Common myeloid progenitor, CD34-positive (primary cell): ENCODE measurements at places on chromosomes 11 and 22.
A peak's percentile ranks its signal among the peaks of the same experiment; 100 is the strongest.

GRCh38 chr11:64971421-64972233 is at the start of gene MAJIN:
TSS of gene MAJIN (minus strand) at chr11:64972108. CDS start at chr11:64959405, 12,703 bp downstream.
- DNase-seq = peak; percentile 79

DNA sequence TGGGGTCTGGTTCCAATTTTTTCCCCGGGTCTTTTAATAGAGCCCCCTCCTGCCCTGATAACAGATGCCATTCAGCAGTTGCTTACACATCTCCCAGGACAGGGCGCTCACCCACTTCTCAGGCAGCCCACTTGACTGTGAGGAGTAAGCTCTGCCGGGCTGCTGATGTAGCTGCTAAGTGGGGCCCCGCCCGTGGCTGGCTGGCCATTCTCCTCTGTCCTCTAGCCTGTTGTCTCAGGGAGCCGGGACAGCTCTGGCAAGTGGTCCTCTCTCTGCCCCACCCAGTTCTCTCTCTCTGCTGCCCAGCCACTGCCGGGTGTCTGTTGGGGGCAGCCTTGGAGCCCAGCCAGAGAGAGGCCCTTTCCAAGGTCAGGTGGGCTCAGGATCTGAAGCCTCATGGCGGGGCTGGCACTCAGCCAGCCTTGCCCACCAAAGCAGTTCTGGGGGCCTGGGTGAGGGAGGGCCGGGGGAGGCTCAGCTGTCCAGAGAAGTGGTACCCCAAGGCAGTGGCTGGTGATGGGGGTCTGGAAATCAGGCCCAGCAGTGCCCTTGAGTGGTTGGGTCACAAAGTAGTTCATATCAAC is 8.9 kb downstream of the KCNJ4 start:
- no peak for DNase-seq

GRCh38 chr11:120643284-120643683 is 131.7 kb downstream of the GRIK4 start:
- no peak for DNase-seq

DNA sequence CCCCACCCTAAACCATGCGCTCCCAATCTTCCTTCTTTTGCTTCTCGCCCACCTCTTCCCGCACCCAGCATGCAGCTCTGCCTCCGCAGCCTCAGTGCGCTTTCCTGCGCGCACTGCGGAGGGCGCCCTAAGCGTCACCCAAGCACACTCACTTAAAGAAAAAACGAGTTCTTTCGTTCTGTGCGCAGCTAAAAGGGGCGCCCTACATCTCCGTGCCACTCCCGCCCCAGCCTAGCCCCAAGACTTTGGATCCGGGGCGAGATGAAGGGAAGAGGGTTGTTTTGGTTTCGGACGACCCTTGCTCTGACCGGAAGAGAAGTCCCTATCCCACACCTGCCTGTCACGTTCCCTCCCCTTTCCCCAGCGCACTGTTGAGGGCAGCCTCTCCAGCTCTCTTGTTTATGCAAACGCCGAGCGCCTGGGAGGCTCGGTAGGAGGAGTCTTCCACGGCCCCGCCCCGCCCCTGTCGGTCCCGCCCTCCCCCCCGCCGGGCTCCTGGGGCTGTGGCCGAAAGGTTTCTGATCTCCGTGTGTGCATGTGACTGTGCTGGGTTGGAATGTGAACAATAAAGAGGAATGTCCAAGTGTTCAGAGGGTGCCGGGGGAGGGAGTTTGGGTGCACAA is 5.3 kb downstream of the VSIG2 start:
- DNase-seq = peak; percentile 91

DNA sequence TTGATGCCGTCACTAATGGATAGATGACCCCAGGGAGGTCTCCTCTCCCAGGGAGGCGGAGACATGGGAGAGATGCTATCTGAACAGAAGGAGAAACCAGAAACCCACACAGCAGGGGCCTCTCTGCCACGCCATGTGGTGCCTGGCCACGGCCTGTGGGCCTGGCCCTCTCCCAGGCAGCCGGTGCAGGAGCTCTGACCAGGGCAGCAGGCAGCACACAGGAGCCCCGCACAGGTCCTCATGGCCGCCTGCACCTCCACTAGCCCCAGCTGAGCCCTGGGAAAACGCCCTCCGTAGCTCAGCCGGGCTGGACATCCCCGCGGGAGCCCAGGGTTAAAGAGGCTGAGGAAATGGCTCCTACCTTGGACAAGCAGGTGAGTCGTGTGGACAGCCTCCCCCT is 19.8 kb downstream of the IGSF9B start:
- DNase-seq = no peak

DNA sequence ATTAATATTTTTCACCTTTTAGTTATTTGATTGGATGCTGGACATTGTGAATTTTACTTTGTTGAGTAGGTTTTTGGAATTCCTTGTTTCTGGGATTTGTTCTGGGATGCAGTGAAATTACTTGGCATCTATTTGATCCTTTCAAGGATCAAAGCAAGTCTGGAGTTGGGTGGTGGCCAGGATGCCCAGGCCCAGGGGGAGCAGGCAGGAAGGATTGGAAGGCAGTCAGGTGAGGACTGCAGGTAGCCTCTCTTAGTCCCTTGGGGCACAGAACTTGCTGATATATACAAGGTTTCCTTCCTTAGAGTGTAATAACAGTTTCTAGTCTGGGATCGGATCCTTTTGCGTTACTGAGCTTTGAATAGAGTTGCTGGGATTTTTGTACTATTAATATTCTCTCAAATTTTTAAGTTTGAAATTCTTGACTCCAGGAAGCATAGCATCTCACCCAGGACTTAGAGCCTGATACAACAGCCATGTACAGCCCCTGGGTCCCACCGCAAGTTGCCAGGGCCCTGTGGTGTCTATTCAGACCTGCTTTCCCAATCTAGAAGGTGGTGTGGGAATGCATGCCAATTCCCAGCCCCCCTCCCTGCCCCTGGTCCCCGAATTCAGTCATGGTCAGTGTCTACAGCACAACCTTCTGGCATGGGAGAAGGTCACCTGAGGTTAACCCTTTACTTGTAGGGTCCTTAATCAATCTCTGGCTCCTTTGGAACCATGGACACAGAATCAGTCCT is 6.1 kb downstream of the ZNF74 start:
- no peak for DNase-seq

GRCh38 chr11:130776061-130776419 is 140.2 kb downstream of the SNX19 start:
- no peak for DNase-seq

- no peak for DNase-seq
Measured at GRCh38 chr22:42401535-42402334, 30.5 kb downstream of the NFAM1 start.

GRCh38 chr11:40974186-40974795 is 485.2 kb downstream of the LRRC4C start:
- DNase-seq = no peak

DNA sequence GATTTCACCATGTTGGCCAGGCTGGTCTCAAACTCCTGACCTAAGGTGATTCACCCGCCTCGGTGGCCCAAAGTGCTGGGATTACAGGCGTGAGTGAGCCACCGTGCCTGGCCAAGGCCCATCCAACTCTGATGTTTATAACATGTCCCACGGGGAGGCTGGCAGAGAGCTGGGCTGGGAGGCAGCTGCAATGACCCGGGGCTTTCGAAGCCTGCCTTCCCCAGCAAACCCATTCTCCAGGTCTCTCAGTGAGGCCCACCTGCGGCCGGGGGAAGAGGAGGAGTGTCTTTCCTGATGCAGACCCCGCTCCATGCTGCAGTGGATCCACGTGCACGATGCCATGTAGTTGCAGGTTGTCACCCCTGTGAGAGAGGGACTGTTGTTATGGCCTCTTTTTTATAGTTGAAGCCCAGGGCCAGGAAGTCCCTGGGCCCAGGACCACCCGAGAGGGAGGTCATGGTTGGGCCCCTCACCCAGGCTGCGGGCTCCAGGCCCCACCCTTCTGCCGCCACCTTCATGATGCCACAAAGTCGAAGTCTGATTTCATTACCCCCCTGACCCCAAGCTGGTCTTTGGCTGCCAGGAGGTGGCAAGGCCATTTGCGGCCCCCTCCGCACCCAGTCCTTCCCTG is 38.3 kb downstream of the KCNJ4 start:
- no peak for DNase-seq

- DNase-seq = peak; percentile 89
Measured at GRCh38 chr22:20456064-20456721, 18.6 kb upstream of the SCARF2 start.

DNA sequence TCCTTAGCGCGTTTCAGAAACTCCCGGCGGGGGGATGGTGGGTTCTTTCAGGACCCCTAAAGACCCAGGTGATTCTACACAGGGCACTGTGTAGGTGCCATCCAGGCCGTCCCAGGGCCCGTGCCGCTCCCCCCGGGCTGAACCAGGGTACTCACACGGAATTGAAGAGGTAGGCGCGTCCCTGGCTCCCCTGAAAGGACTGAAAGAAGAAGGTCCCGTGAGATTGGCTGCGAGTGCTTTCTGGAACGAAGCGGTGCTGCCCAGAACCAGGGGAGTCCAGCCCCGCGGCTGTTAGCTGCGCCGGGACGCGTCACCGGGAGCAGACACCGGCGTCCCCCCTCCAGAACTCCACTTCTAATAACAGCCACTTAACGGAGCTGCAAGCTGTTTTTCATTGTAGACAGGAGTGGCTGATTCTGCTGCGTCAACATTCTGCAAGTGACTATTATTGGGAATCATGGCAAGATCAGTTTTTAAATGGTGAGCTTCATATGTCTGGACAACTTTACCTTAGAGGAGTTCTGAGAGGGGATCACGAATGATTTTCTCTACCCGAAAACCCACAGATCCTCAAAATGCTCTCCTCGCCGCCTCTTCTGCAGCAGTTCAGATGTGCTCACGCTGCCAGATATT is 31.8 kb downstream of the YPEL1 start:
- DNase-seq = no peak

DNA sequence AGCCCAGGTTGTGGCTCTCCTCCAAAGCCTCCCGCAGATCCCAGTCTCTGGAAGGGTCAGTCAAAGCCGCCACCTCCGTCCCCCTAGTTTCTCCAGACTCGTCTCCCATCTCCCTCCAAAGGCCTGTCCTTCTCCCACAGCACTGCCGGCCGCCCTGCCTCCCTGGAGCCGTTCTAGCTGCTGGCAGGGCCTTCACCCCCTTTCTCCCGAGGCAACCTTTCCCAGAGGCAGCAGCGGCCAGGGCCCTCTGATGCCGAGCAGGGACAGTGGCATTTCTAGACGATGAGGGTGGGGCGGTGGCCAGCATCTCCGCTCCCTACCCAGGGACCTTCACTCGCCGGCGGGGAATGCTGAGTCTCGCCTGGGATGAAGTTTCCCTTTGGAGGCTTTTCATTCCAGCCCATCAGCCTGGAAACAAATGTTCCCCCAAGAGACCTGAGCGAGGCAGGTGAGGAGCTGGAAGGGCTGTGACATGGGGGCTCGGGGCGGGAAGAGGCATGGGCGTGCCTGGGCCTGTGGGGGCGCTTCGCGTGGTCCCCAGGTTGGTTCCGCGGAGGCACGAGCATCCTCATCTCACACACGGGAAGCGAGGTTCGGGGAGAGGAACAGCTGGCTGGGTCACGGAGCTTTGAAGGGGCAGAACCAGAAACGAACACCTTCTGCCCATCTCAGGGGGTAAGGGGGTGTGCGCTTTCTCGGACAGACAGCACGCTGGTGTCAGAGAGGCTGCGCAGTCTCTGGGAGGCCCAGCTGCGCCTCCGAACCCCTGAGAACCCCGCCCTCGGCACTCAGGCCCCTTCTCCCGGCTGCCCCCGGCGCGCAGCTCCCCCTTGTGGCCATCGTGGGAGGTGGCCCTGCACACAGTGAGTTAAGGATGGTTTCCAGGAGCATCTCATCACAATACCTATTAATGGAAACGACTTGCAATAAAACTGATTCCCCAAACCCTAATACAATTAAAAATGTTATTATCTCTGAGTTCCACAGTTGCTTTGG is 18.1 kb upstream of the KLHL35 start:
- DNase-seq = no peak

GRCh38 chr22:45262931-45263462 is 21.8 kb upstream of the UPK3A start:
- no peak for DNase-seq

- no peak for DNase-seq
Measured at GRCh38 chr11:91047882-91048281, 825.0 kb upstream of the CHORDC1 start.

DNA sequence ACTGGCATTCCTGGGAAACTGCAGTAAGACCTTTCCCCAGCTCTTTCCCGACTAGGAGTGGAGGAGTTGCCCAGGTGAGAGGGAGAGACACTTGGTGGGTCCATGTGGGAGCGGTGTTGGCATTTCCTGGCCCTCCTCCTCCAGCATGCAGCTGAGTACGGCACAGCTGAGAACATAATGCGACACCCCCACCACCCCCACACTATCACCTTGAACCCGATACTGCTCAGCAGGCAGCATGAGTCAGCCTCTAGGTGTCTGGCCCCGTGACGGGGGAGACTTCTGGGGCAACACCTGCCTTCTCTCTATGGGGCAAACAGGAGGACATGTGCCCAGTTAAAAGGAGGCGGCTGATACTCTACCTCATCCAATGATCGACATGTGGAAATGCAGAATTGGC is 64.4 kb downstream of the PKNOX2 start:
- DNase-seq = no peak

- no peak for DNase-seq
Measured at GRCh38 chr11:85762226-85762625, 48.7 kb downstream of the SYTL2 start.

- DNase-seq = peak; percentile 12
Measured at GRCh38 chr11:1072116-1072820, 2.4 kb upstream of the MUC2 start.

DNA sequence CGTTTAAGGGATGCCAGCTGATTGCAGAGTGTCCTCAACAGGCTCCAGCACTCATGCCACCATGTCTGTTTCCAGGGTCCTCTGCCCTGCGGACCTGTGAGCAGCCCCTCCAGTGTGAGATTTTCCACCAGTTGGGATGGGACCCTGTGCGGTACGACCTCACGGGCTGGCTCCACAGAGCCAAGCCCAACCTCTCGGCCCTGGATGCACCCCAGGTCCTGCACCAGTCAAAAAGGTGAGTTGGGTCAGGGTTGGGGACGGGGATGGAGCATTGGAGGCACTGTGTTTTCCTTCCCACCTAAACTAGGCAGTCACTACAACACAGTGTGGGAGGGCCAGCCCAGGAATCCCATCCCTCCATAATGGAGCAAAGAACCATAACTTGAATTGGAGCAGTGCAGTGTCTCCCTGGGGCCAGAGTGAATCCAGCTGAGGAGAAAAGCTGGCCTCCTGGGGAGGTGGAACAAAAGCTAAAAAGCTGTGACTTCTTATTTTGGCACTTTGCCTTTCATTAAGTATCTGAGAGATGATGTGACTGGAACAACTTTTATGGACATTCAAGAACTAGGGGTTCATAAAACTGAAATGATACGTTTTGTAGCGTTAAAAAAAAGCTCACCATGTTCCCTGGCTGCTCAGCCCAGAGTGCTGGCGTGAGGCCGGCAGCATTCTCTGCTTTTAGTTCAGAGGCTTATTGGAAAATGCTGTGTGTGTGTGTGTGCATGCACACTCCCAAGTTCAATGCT is 101.8 kb downstream of the MYO18B start:
- DNase-seq = no peak

DNA sequence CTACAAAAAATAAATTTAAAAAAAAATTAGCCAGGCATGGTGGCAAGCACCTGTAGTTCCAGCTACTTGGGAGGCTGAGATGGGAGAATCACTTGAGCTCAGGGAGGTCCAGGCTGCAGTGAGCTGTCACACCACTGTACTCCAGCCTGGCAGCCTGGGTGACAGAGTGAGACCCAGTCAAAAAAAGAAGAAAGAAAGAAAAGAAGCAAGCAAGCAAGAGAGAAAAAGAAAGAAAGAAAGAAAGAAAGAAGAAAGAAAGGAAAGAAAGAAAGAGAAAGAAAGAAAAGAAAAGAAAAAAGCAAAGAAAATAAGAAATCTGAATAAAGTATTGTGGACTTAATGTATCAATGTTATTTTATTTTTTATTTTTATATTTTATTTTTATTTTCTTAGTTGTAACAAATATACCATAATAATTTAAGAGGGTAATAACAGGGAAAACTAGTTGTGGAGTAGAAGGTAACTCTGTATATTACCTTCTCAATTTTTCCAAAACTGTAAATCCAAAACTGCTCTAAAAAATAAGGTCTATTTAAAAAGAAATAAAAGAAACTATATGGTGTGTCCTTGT is 1.1 kb upstream of the ZNF215 start:
- DNase-seq = no peak
